Hematopoietic multipotent progenitor cell treated with erythropoietin and hydrocortisone succinate and interleukin-3 and kit ligand, for 6 days (in vitro differentiated cells): ENCODE measurements at places on chromosomes 7 and 10.

DNA sequence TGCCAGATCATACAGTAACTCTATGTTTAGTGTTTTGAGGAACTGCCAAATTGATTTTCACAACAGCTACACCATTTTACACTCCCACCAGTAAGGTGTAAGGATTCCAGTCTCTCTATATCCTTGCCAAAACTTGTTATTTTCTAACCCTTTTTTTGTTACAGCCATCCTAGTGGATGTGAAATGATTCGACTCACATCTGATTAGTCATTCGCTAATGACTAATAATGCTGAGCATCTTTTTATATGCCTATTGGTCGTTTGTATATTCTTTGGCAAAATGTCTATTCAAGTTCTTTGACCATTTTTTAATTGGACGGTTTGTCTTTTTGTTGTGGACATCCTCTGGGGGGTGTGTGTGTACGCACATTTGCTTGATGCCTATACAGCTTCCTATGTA lies 142.8 kb downstream of the DGKB start:
- no peak for DNase-seq

GRCh38 chr10:87658321-87658795 lies 1.3 kb upstream of the PAPSS2 start:
- no peak for DNase-seq

GRCh38 chr7:26202019-26202990 lies 760 bp downstream of the CBX3 start:
- DNase-seq = peak; percentile 67

DNA sequence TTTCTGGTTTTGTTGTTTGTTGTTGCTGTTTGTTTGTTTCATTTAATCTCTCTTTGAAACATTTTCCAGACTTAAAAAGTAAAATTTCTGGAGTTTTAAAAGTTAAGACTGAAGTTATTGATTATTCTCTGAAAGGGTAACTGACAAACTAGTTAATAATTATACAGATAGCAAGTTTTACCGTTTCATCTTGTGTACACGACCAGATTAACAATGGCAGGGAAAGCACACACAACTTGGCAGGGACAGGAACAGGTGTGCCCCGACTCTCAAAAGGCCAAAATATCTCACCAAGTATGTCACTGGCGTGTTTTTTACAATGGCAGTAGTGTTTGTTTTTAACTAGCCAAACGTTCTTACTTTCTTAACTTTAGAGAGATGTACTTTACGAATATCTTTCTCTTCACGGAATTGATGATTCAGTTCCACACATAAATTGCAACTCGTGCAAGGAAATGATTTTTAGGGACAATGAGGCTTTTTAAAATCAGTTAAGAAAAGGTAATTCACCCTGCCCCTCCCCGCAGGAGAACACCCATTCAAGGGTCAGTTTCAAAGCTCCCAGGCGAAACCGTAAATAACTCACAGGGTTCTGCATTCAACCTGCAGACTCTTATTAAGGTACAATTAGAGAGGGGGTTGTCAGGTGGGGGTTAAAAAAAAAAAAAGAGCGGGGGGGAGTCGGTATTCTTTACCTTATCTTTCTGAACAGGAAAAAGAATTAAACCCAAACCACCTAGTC lies 3.5 kb downstream of the CTBP2 start:
- no peak for DNase-seq

DNA sequence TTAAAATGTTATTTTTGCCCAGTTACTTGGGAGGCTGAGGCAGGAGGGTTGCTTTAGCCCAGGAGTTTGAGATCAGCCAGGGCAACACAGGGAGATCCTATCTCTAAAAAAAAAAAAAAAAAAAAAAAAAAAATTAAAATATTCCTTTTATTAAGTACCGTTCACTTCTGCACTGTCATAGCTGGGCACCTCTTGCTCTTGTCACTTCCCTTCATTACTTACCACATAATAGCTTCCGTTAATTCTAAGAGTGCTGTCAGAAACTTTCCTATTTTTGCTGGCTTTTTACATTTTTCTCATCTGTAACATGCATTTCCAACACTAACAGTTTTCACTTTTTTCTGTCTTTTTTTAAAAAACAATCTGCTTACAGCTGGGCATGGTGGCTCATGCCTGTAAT lies 132.9 kb downstream of the PIP4K2A start:
- peak; percentile 47 for DNase-seq

- no peak for DNase-seq
These were observed 43.8 kb downstream of the EPDR1 start for GRCh38 chr7:37964196-37964595.

- no peak for DNase-seq
These were observed 241.5 kb downstream of the CACNA2D1 start for GRCh38 chr7:82202107-82202506.

DNA sequence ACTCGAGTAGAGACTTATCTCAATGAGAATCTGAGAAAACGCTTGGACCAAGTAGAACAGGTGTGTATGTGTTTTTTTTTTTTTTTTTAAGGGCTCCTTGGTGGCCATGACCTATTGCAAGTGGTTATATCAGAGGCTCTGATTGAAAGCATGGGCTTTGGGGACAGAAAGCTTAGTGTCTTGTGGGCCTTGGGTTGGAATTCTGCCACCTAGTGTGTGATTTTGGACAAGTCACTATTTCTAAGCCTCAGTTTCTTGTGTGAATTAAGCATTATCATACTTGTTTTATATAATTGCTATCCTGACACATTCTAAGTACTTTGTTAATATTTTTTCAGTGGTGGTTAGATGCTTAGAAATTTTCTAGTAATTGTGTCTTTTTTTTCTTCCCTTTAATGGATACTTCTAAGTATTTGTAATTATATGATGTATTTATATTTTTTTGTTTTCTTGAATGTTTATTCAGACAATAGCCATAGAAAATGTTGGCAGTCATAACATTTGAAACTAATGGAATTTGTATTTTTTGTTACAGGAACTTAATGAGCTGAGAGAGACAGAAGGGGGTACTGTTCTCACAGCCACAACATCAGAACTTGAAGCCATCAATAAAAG lies 33.1 kb downstream of the SMC3 start:
- peak; percentile 85 for DNase-seq

DNA sequence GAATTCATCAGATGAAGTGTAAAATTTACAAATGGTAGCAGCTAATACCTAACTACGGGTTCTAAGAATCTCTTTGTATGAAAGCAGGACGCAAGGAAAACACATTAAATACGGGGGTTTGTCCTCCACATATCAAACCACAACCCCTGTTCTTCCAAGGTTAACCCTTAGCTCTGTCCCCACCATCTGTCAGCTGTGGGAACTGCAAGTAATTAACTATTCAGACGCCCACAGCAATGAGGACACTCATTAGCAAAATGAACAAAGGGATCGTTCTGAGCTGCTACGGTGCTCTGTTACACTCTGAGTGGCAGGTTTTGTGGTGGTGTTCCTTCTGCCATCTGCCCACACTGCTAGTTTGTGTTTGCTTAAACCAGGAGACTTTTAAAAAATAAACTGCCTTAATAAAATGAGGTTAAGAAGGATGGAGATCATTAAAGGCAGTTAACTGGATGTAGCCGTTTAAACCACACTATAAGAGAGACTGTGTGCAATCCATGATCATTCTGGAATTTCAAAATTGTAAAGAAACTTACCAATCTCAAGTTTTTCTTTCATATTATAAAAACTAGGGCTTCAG lies 51.4 kb downstream of the C10orf67 start:
- DNase-seq = peak; percentile 70

- DNase-seq = no peak
These were observed 11.5 kb downstream of the ACTA2 start for GRCh38 chr10:88941026-88941425.

DNA sequence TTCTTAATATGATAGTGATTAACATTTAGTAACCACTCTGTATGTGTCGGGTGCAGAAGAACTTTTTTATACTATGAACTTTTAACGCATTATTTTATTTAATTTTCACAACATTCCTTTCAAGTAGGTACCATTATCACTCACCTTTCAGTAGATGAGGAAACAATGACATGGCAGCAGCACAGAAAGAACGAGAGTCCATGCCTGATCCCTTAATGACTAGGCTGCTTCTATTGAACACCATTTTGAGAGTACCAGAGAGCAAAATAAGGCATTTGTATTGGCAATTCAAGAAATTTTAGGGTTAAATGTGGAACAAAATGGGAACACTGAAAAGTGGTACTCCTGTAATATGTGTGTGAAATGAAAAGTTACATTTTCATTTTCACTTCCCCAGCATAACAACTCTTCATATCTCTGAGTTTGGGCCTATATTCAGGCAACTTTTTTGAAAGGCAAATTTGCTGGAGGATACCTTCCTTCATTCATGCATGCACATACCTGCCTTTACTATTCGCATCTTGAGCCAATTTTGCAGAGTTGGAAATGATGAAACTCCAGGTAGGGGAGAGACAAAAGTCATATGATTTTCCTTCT lies 12.8 kb downstream of the LRRN3 start:
- DNase-seq = no peak

GRCh38 chr10:11068861-11069633 lies 51.4 kb downstream of the CELF2 start:
- DNase-seq = no peak

- no peak for DNase-seq
These were observed 181.6 kb upstream of the MKI67 start for GRCh38 chr10:128307820-128308219.

DNA sequence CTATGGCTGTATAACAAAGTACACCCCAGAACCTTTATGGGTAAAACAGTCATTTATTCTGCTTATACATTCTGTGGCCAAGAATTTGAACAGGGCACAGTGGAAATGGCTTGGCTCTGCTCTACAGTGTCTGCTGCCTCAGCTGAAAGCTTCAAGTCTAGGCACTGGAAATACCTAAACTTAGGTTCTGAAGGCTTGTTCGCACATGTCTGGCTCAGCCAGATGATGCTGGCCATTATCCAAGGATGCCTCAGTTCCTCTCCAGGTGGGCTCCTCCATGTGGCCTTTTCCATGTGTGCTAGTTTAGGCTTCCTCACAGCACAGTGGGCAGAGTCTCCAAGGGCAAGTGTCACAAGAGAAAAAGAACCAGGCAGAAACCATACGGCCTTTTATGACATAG lies 76.8 kb downstream of the RALA start:
- no peak for DNase-seq

GRCh38 chr10:78920011-78920410 lies 148.8 kb upstream of the ZMIZ1 start:
- DNase-seq = no peak

- DNase-seq = peak; percentile 87
These were observed 83.5 kb downstream of the GNAT3 start for GRCh38 chr7:80428161-80429054.

GRCh38 chr10:63392224-63392623 lies 73.6 kb downstream of the JMJD1C start:
- DNase-seq = no peak

DNA sequence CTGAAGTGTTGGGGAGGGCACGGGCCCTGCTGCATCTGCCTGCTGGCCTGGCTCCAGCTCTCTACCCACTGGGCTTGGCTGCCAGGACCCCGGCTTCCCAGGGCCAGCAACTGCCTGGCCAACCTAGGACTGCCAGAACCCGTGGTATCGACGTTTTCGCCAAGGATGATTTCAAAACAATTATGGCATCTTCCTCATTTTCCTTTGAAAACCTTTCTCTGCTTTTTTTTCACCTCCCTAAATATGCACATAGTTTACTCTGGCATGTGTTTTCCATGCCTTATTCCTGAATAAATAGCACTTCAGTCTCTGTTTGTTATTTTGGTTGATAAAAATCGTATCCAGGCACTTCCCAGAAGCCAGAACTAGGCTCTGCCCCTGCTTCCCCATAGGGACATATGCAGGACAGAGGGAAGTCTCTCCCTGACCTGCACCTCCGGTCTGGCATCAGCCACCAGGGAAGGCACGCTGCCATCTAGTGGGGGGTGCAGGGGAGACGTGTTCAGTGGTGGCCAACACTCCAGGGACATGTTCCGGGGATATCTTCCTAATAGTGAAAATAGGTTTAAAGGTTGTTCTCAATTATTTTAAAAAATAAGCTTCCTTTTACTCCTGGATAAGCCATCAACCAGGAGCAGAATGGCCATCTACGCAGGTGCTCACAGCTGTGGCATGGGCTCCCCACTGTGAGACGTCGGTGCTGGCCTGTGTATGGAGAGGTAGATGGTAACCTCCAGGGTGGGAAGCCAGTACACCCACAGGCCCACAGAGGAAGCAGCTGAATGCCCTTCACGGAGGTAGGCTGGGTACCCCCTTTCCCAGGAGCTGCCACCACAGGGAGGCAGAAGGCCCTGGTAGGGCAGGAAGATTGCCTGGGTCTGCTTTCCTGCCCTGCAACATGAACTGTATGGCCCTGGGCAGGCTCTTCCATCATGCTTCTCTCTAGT lies 30.7 kb upstream of the ANTXRL start:
- DNase-seq = peak; percentile 74

DNA sequence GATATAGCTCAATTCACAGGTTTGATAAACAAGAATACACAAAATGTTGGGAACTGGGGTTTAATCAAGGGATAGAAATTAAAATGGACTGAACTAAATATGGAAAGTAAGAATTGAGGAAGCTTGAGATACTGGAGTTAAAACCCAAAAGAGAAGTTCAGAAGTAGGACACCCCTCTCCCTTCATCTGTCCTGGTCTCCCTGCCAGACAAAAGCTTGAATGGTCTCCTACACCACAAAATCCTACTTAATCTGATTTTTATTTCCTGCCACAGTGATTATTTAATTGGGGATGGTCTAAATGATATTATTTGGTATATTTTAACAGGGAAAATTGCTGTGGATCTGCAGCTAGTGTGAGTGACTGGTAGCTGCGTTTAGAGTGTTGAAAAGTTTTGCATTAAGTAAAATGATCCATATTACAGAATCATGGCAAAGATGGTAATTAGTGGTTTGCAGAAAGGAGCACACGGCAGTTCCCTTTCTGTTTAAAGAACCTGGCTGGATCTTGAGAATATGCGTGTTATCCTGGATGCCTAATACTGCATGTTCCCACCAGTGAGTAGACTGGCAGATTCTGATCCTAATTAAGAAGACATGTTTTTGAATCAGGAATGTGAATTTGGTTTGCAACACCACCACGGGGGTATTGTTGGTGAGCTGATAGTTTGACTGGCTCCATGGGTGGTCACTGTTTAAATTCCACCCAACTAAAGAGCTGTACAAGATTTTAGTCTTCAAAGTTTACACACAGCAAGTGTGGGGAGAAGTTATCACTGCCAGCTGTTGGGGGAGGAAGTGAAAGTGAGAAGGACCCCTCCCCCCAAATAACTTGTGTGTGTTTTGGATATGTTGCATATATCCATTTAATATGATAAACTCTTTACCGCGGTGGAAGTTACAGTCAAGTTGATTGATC lies 5.5 kb downstream of the RBM20 start:
- DNase-seq = no peak

GRCh38 chr7:47936323-47936722 lies 11.9 kb downstream of the PKD1L1 start:
- no peak for DNase-seq
